ENCODE measurements at places on chromosomes 7 and 10.

DNA sequence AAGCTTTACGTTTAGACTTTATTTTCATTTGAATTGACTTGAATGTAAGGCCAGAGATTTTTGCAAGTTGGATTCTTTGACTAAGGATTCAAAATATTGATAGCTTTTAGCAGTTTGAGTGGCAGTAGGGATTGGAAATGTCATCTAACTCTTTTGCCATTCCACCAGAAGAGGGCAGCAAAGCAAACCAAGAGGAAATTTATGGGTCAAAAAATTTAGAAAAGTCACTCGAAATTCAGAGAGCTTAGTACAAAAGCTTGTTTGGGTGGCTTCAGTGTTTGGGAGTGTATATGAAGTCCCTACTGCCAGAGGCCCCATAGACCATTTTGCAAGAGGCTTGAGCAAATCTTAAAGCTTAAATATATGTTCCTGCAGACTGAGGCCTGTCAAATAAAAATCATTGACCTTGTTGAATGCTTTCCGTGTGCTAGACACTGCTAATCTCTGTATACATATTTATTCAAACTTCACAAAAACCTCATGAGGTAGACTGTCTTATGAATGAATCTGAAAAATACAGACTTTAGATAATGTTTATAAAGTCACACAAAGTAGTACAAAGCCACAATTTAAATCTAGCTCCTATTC is 44.6 kb upstream of the RSBN1L start:
- peak; percentile 55 for DNase-seq

- DNase-seq = no peak
Measured at GRCh38 chr7:127904670-127904985, 126.6 kb downstream of the LRRC4 start.

- no peak for DNase-seq
Measured at GRCh38 chr10:91709394-91709798, 76.5 kb upstream of the PPP1R3C start.

DNA sequence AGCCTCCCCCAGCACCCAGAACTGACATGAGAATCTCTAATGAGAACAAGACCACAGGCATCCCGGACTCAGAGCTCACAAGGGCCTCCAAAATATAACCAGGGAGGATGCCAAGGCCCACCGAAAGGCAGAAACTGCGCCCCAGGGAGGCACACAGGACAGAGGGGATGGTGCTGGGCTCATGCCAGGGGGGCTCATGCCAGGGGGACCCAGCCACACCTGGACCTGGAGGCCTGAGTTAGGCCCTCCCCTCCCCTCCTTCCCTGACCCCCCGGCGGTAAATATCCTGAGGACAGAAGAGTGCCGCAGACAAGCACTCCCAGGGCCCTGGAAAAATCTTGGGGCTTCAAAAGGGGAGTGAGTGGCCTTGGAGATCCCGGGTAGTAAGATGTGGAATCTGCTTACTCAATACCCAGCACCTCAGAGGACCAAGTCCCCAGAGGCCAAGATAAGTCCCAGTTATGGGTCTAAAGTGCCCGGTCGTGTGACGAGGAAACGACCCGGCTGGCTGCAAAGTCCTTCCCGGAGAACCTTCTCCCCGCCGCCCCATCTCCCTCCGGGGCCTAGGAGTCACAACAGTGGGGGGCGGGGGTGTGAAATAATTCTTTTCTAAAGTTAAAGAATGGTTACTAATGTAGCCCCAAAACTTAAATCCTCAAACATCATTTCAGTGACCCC is 11.9 kb downstream of the PDGFA start:
- no peak for DNase-seq

GRCh38 chr10:119541459-119542356 is 811 bp downstream of the RGS10 start:
- peak; percentile 79 for DNase-seq

GRCh38 chr7:842431-843031 is 10.3 kb downstream of the SUN1 start:
- DNase-seq = no peak

DNA sequence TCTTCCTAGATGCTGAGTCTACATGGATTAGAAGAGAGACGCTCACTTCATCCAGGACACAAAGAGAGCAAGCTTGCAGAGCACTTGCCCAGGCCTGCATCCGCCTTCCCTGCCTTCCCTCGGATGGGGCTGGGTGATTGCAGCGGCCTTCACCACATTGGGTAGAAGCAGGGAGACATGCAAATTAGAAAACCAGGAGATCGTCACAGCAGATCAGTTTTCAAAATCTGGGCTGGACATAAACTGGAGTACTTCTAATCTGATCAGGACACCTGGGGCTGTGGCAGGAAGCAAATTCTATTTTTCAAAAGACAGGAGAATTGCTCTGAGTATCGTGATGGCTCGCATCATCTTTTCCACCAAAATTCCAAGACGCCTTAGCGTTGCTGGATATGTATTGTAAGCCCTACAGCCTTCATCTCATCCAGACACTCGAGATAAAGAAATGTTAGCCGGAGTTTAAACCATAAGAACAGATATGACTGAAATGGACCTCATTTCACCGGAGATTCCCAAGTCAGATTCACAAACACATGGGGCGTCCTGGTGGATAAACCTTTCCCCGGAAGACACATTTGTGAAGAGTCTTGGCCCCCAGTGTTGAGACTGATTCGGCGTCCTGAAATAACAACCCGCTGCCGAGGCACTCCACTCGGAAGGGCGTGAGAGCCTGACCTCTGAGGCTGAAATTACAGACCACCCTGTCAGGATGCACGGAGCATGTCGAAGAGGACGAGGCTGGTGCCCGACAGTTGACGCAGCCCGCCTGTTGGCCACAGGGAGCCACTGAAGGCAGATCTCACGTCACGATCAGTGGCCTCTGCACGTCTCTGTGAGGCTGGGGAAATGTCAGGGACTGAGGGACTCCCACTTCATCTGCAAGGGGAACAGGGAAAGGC is 91.2 kb upstream of the PARD3 start:
- DNase-seq = no peak

DNA sequence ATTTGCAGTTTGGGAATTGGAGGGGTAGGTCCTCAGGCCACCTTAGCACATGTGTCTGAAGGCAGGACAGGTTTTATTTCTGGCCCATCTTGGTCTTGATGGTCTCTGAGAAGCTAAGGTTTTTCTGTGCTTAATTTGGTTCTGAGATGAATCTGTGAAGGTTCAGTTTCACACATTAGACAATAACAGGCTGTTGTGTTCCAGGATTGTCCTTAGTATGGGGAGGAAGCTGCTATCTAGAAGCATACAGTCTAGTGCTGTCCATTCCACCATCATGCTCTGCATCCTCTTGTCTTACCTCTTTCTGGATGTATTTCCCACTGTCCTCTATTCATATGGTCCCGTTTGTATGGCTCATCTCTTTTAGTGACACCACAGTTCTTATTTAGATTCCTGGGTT is 7.1 kb downstream of the UBE2D1 start:
- DNase-seq = no peak

DNA sequence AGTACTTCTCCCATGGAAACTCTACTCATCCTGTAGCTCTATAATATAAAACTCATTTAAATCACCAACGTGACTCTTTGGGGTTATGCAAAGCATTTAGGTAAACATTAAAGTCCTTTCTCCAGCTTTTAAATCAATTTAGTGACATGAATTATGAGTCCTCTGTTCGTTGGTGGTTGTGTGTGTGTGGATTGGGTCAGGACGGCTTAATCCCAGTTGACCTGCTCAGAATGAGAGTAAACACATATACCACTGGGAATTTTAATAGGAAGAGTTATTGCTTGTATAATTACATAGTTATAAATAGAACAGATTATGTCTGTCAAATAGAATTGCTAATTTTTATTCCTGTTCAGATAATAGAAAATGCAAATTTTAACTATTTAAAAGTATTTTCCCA is 30.7 kb upstream of the ADCY1 start:
- DNase-seq = no peak

GRCh38 chr10:3784510-3785250 is at the start of gene KLF6:
KLF6 (minus strand) TSS chr10:3785209; CDS start chr10:3785014, 195 bp downstream.
- peak; percentile 57 for DNase-seq

DNA sequence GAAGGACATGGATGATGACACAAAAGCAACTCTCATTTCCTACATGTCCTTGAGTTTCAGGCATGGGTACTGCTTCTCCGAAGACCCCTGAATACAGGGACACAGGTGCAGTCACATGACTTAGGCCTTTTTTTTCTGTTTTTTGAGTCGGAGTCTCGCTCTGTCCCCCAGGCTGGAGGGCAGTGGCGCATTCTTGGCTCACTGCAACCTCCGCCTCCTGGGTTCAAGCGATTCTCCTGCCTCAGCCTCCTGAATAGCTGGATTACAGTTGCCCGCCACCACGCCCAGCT is 26.8 kb downstream of the IFT22 start:
- no peak for DNase-seq

DNA sequence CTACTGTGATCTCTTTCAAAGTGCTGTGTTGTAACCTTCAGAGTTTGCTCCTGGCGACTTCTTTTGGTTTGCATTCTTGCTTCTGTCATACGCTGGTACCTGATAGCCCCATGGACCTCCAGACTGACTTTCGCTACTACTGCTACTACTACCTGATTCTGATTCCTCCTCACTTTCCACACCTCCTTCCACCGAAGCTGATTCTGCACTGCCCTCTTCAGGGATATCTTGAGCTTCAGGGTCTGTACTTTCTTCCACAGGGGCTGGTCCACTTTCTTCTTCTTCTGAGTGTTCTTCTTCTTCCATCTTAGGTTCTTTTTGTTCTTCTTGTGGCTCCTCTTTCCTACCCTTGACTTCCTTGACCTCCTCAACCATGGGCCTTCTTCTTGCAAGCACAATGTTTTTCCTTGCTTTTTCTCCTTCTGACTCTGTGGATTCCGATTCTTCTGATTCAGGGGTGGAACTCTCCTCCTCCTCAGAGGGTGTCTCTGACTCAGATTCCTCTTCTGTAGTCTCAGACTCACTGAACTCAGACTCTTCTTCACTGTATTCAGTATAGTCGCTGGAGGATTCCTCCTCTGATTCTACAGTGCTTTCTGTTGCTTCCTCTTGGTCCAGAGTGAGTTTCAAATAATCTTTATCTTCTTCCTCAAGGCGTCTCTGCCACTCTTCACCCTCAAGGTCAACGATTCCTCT is 992.2 kb downstream of the PCDH15 start:
- no peak for DNase-seq

- no peak for DNase-seq
Measured at GRCh38 chr7:133265821-133266220, 12.9 kb downstream of the EXOC4 start.

GRCh38 chr7:133230591-133231194 is 22.2 kb upstream of the EXOC4 start:
- peak; percentile 76 for DNase-seq

DNA sequence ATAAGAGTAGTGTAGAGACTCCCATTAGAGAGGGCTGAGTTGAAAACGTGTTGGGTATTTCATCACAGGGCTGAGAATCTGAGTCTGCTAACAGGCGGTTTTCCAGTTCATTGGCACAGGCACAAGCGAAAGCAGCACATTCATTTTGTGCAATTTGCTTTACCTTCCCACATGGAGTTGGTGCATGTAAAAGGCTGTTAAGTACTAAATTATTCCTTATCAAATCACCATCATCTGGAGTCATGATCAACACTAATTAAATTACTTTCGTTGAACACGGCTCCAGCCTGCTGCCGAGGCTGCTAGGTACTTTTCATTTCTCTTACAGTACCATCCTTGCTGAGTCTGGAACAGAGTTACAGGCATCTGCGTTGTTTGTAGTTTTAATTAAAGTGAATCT is 43.8 kb downstream of the ETV1 start:
- no peak for DNase-seq

DNA sequence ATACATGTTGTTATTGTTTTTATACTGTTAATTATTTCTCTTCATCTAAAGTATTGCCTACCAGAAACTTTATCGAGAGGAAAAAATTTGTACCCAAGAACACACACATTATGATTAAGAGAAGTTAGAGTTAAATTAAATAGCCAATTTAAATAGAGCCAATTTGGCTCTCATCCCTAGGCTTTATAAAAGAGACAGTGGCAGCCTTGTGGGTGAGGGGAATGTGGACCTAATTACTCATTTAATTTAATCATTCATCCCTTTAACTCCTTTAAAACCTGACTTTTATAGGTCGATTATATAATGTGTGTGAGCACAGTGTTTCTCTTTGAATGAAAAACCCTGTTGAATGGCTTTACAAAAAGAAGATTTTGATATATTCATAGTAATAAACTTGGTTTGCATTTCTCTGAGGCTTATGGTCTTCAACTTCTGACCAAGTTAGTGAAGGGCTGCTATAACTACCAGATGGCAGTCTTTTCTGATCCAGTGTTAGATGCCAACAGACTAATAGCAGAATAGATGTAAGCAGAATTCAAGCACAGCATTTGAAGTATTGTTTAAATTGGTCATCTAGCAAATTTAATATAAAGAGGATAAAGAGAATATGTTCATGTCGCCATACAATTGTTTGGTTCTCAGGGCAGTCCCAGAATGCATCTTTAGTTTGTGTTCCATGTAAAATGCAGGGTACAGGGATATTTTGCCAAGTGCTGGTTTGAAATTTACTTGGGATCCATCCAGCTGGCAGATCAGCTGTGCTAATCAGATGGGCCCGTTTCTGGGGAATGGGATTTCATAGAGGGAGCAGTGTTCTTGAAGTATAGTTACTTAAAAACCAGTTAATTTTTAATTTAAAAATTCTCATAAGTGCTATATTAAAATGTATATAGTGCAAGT is 25.3 kb downstream of the ADD3 start:
- no peak for DNase-seq

GRCh38 chr7:114405427-114405826 is 9.2 kb upstream of the FOXP2 start:
- peak; percentile 85 for DNase-seq

Measured in Kasumi-1 (cell line).